ENCODE measurements at places on chromosomes 13 and 19.

DNA sequence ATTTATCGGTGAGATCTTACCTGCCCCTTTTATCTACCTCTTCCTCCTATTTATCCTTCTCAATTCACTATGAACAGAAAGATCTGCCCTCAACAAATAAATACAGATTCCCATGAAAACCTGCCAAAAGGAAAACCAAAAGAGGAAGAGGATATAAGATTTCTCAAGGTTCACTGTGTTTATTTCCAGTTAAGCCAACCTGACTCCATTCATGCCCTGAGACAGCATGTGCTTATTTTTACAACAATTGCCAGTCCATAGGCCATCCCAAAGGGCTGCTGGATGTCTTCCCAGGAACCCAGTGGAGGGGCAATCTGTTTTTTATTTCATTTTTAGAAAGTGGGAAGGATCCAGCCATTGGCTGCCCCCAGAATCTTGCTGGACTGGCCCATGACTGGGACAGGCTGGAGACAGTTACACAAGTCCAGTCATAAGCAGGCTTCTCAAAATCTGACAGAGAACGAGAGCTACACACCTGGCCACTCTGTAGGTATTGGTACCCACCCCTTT, 209.1 kb downstream of the IRS2 start:
- DNase-seq = no peak

DNA sequence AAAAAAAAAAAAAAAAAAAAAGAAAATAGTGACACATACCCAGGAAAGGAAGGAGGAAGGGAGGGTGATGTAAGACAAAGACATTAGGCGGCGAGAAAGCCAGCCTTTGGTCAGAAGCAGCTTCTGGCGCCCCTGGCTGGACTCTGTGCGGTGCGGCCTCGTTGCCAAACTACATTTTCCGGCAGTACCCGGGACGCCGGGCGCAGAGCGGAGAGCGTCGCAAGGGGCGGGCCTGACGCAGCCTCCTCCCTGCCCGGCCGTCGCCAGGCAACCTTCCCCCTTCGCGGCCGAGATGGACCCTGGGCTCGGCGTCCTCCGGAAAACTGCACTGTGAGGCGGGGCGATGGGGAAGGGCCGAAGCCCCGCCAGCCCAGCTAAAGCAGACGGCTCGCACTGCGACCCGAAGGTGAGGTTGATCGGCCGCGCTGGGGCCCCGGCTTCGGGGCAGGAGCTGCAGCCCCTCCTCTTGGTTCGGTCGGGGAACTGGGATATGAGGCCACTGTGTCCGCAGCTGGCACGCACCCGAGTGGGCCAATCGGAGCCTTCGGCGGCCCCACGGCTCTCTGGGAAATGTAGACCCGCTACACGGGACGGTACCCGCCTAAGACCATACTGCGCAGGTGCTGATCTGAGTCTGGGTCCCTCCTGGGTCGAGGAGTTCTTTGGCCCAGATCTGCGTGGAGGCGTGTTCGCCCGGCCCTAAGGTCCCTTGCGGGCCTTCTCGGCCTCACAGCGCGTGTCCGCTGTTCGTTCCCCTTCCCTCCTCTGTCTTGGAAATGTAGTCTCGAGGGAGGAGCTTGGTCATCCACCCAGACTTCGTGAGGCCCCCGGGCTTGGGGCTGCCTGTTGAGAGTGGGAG, 2.3 kb upstream of the MZF1 start:
- peak; percentile 79 for DNase-seq

GRCh38 chr13:98004107-98004506, 50.6 kb downstream of the IPO5 start:
- no peak for DNase-seq

DNA sequence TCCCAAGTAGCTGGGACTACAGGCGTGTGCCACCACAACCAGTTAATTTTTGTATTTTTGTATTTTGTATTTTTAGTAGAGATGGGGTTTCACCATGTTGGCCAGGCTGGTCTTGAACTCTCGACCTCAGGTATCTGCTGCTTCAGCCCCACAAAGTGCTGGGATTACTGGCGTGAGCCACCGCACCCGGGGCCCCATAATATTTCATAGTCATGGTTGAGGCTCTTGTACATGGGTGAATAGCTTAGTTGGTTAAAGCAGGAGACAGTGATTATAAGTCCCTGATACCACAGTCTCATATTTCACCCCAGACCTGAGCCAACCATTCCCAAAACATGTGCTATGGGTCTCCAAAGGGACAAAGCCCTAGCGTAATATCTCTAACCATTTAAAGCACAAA, 26.1 kb downstream of the MBNL2 start:
- no peak for DNase-seq

GRCh38 chr13:58680115-58680514, 1048.6 kb downstream of the PCDH17 start:
- DNase-seq = no peak

GRCh38 chr13:24129914-24130774, 30.4 kb upstream of the SPATA13 start:
- no peak for DNase-seq

GRCh38 chr19:19384486-19384885, 21.0 kb upstream of the GATAD2A start:
- no peak for DNase-seq

DNA sequence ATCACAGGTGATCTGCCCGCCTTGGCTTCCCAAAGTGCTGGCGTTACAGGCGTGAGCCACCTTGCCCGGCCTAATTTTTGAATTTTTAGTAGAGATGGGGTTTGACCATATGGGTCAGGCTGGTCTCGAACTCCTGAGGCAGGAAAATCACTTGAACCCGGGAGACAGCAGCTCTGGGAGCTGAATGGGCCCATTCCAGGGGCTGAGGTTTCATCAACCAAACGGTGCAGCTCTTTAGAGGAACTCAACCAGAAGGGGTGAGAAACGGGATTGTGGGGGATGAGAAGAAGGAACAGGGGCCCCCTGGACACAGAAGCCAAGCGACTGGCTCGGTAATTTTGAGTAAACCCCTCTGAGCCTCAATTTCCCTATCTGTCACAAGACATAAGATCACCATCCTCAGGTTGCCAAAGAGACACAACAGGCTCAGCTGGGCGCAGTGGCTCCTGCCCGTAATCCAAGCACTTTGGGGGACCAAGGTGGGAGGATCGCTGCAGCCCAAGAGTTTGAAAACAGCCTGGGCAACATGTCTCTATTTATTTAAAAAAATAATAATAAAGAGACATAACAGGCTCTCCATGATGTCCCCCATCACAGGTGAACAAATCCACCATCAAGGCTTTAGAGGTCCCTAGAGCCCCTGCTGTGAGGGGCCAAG, 562 bp downstream of the IQCN start:
- no peak for DNase-seq

- no peak for DNase-seq
Measured at GRCh38 chr13:85031771-85032170, 767.4 kb downstream of the SLITRK6 start.

DNA sequence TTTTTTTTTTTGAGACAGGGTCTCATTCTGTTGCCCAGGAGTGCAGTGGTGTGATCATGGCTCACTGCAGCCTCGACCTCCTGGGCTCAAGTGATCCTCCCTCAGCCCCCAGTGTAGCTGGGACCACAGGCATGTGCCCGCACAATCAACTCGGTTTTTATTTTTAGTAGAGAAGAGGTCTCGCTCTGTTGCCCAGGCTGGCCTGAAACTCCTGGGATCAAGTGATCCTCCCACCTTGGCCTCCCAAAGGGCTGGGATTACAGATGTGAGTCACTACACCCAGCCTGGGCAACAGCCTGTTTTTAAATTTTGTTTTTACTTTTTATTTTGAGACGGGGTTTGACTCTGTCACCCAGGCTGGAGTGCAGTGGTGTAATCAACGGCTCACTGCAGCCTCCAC, 2.3 kb upstream of the KDM4B start:
- no peak for DNase-seq

Measured in CD4-positive, alpha-beta T cell treated with Interleukin-17A for 4 hours (primary cell).